ENCODE measurements at places on chromosomes 4 and X.
A peak's percentile ranks its signal among the peaks of the same experiment; 100 is the strongest.

GRCh38 chr4:121484633-121485032 lies 103.8 kb upstream of the QRFPR start:
- peak; percentile 40 for DNase-seq

DNA sequence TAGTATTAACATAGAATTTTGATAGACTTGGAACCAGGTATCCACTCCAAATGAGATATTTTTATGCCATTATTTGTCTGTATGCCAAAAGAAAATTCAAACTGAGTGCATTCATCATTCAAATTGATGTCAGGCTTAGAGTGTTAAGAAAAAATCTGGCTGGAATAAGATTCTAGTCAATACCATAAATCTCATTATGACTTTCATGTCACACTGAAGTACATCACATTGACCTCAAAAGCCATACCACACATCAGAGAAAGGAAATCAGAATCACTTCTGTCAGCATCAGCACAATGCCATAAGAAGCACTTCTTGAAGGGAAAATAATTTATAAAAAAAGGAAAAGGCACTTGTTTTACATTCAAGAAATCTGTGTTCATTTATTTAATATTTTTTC lies 119.0 kb upstream of the BMP3 start:
- no peak for DNase-seq

- no peak for DNase-seq
Measured at GRCh38 chr4:184959309-184959708, 59.0 kb upstream of the HELT start.

DNA sequence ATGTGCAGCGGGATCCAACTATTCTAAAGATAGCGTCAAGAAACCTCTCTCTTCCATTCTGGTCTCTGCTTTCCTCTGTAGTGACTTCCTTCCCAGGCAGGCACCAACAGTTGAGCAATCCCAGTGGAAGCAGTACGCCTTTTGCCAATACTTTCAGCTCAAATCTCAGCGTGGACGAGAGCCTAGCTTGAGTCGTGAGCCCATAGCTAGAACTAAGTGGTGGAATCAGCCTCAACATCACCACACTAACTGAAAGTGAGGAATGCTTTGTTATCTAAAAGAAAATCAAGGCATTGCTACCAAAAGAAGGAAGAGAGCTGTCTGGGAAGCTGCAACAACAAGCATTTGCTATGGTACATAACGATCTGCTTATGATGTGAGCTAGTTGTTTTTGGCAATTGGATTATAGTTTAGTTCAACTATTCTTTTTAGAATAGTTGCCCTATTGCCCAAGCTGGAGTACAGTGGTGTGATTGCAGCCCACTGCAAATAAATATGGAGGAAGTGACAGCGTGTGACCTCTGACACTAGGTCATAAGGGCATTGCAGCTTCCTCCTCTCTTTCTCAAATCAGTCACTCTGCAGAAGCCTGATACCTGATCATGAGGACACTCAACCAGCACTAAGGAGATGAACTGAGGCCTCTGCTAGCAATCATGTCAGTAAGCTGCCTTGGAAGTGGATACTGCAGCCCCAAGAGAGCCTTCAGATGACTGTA lies 24.7 kb upstream of the FRYL start:
- no peak for DNase-seq

GRCh38 chr4:105951198-105951597 lies 55.9 kb downstream of the NPNT start:
- no peak for DNase-seq

GRCh38 chr4:93199492-93199891 lies 629.1 kb upstream of the ATOH1 start:
- DNase-seq = no peak

GRCh38 chrX:19532709-19533108 lies 17.4 kb upstream of the MAP3K15 start:
- no peak for DNase-seq

GRCh38 chr4:98411731-98412130 lies 150.5 kb downstream of the RAP1GDS1 start:
- DNase-seq = no peak

- DNase-seq = no peak
Measured at GRCh38 chrX:10474510-10474909, 145.9 kb downstream of the MID1 start.

DNA sequence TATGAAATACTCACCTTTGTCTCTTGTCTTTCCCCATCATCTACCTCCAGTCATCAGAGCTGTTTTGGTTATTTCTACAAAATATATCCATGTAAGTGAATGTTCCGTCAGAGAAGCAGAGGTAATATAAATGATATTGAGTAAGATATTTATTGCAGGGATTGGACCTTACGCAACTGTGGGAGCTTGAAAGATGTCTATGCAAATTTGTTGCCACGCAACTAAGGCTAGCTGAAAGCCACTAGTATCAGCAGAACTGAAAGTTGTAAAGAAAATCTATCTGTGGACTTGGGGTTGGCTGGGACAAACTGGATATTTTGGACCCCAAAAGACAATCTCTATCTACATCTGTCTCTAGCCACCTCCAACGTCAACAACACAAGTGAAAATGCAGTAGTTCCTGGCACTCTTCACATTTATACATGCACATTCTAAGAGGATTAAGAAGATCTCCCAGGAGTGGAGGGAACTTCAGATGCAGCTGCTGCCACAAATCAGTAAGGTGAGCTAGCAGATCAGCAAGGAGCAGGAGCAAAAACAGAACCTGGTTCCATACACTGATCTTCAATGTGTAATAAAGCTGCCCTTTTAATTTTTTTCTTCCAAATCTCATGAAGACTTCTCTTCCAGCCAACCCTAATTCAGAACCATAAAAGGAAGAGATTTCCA lies 8.5 kb upstream of the CCSER1 start:
- DNase-seq = no peak

GRCh38 chr4:80587871-80588385 lies 252.4 kb downstream of the CFAP299 start:
- no peak for DNase-seq

- DNase-seq = no peak
Measured at GRCh38 chr4:78720204-78720603, 55.9 kb upstream of the BMP2K start.

GRCh38 chrX:155534800-155535199 lies 76.4 kb upstream of the F8A3 start:
- DNase-seq = no peak

- DNase-seq = no peak
Measured at GRCh38 chrX:31302573-31303075, 230.8 kb upstream of the FTHL17 start.

DNA sequence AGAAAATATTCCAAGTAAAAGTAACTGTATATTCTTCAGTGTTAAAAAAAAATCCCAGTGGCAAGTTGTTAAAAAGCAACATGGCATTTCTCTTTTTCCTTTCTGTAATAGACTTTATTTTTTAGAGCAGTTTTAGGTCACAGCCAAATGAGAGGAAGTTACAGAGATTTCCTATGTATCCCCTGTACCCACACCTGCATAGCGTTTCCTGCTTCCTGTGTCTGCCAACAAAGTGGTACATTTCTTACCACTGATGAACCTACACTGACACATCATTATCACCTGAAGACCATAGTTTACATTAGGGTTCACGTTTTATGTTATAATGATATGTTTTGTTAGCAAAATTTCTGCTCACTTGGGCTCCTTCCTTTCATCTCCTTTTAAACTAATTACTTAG lies 124.7 kb downstream of the GPAT3 start:
- DNase-seq = no peak

- DNase-seq = no peak
Measured at GRCh38 chrX:22698151-22698550, 301.6 kb upstream of the DDX53 start.

- no peak for DNase-seq
Measured at GRCh38 chr4:139876337-139876941, 210.8 kb downstream of the MGST2 start.

- DNase-seq = no peak
Measured at GRCh38 chr4:109276482-109277095, 25.9 kb downstream of the COL25A1 start.

Data from left cardiac atrium (tissue), 4 donors.